Umbilical cord (tissue), 2 donors: ENCODE measurements at places on chromosomes 7 and 10.

GRCh38 chr10:95795602-95796001, 39.6 kb downstream of the ENTPD1 start:
- no peak for DNase-seq

- no peak for DNase-seq
Observed at GRCh38 chr7:2954433-2954853, 89.2 kb downstream of the CARD11 start.

GRCh38 chr7:150986099-150986512, 4.7 kb upstream of the NOS3 start:
- peak; percentile 66 for DNase-seq

DNA sequence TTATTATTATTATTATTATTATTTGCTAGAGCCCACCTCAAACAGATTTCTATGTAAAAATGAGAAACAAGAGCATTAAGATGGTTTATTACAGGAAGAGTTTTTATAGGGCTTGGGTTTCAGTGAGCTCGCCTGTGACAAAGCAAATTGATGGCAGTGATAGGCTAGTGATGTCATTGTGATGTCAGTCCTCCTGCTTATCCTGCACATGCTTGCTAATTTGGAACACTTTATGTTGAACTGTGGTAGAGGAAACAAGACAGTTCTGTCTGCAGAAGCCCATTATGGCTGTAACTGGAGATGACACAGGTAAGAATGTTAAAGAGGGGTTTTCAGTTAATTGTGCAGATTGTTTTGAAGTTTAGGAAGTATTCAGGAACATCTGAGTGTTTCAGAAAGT, 68.3 kb downstream of the CREM start:
- DNase-seq, result peak; percentile 31

DNA sequence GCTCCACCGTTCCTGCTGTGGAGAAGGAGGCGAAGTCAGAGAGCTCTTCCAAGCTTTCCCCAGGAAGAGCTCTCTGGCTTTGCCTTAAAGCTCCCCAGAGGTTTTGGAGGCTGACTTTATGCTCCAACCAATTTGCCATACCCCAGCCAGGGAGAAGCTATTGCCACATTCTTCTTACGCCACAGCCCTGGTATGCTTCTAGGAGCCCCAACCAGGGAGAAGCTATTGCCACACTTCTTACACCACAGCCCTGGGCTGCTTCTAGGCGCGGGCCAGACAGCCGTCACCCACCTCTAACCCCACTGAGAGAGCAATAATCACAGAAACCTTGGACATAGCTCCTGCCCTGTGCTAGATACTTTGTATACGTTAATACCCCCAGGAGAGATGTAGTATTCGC, 951 bp downstream of the ELOVL3 start:
- DNase-seq, result no peak

GRCh38 chr7:73646785-73647724, 20.6 kb upstream of the VPS37D start:
- DNase-seq, result no peak

- peak; percentile 81 for DNase-seq
Observed at GRCh38 chr10:52308251-52309031, 5.6 kb upstream of the DKK1 start.

GRCh38 chr10:31515819-31516402, 196.9 kb downstream of the ZEB1 start:
- peak; percentile 3 for DNase-seq

DNA sequence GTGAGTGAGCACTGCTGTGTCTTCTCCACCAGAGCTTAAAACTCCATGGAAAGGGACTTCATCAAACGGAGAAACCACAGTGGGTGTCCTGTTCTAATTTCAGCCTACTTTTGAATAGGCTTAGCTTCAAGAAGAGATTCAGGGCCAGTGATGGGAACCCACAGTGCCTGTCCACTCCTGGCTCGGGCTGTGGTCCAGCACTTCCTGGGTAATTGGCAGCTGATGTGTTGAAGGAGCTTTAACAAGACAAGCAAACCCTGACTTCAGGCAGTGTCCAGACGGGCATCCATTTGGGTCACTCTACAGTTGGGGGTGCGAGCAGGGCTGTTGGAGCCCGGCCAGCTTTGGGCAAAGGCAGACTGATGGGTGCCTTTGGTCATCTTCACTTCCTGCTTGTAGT, 14.5 kb downstream of the VWC2 start:
- no peak for DNase-seq

DNA sequence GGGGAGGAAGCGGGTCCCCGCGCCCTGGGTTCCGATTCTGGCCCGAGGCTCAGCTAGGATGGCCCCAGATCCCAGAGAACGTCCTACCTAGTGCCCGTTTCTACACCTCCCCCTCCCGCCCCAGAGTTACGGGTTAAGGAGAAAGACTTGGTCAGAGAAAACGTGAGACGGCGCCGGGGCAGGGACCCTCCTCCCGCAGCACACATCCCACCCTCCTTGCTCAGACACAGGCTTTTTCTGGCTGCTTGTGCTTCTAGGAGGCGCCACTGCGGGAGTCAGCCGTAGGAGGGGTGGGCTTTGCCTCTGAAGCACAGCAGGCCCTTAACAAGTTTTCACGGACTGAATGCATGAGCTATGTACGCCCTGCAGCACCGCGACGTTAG, 104.9 kb upstream of the LEP start:
- no peak for DNase-seq

DNA sequence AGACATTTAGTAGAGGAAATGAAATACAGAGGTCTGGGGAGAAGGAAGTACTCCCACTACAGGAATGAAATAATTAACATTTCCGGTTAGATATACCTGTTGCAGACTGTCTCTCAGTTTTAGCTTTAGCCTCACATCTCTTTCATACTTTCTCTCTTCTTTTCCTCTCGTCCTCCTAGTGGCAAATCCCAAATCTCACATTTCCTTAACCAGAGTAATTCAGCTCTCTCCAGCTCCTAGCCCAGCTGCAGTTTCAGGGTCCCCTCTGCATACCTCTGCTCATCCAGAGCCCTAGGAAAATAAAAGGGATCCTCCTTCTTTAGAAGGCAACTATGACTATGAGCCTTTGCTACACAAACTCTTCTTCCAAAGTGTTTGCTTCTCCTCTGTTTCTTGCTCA, 643.2 kb downstream of the PHTF2 start:
- no peak for DNase-seq

DNA sequence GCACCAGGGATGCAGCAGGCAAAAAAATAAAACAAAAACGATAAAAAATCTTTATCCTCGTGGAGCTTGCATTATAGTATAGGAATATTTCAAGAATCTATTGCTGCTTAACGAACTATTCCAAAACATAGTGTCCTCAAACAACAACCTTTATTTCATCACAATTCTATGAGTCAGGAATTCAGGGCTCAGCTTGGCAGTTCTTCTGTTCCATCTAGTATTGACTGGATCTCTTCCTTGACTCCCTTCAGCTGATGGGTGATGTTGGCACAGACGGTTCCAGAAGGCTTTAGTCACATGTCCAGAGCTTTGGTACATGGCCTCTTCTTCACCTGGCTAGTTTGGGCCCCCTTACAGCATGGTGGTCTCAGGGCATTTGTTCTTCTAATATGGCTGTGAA, 88.0 kb downstream of the RTKN2 start:
- no peak for DNase-seq

- peak; percentile 74 for DNase-seq
Observed at GRCh38 chr10:73647211-73647874, 6.1 kb upstream of the MYOZ1 start.

GRCh38 chr7:1839701-1840100, 169.6 kb downstream of the ELFN1 start:
- no peak for DNase-seq

- DNase-seq, result no peak
Observed at GRCh38 chr7:101740981-101741725, 76.3 kb upstream of the CUX1 start.

GRCh38 chr10:102382871-102383270, 12.6 kb upstream of the NFKB2 start:
- DNase-seq, result no peak

DNA sequence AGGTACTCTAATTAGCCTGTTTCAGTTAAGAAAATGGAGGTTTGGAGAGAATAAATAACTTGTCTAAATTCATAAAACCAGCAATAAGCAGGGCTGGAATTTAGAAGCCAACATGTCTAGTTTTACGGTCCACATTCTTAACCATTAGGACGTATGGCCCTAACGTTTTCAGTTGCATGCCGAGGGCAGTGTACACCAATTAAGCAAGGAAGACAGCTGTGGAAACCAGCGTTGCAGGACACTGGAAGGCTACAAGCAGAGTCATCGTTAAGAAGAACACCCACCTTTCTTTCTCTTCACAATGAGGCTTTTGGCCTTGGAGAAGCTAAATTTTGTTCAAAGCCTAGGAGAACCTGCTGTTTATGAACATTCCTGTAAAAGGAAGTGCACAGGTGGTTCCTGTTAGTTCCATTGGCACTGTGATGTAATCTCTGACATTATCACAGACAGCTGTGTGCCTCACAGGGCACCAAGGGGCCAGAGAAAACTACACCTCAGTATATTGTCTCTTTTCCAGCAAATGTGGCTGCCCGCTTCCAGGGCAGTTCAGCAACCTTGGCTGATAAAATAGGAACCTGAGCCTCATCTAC, 21.0 kb downstream of the MPP7 start:
- DNase-seq, result no peak

GRCh38 chr10:109534193-109534592, 389.1 kb downstream of the XPNPEP1 start:
- peak; percentile 75 for DNase-seq

DNA sequence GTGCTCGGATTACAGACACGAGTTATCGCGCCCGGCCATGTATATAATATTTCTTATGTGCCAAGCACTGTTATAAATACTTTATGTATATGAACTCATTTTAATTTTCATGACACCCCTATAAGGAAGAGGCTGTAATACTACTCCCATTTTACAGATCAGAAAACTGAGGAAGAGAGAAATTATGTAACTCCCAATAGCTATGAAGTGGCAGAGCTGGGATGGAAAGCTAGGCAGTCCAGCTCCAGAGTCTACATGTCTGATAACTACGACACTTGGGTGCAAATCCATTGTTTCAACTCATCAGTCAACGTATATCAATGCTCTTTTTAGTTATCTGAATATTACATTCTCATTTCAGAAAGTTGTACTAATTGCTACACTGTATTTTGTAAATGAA, 17.0 kb downstream of the PDK4 start:
- no peak for DNase-seq

- no peak for DNase-seq
Observed at GRCh38 chr7:142485617-142486226, 227.9 kb upstream of the PRSS58 start.

GRCh38 chr7:48887500-48887899, 36.8 kb upstream of the CDC14C start:
- no peak for DNase-seq

DNA sequence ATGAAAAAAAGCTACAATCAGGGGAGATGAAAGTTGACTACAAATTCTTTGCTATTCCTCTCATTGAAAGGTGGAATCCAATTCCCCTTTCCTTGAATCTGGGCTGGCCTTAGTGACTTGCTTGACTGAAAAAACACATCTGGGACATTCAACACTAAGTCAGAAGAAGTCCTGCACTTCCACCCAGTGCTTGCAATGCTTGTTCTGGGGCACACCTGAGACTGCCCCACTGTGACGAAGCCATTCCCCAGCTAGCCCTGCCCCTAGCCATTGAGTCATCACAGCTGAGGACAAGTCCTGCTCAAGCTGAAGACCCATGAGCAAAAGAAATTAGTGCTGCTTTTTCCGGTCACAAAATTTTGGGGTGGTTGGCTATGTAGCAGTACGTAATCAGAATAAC, 19.2 kb upstream of the GRID1 start:
- no peak for DNase-seq

- peak; percentile 55 for DNase-seq
Observed at GRCh38 chr7:87876869-87877234, 559 bp downstream of the DBF4 start.

DNA sequence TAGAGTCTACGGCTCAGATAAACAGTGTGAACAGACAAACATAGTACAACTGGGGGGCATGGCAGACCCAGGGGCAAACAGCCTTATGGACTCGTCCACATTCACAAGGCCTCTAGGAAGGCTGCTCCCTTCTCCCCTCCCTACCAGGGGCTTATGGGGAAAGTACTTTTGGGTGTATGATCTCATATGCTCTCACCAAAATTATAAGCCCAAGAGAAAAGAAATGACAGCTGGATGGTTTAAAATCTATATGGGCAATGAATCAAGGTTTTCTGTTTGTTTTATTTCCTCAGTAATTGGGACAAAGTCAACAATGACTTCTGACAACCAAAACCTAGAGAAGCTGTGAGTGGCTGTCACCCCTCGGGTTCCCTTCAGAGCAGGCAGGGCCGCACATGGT, 144.4 kb downstream of the PKD1L1 start:
- no peak for DNase-seq

GRCh38 chr7:50679218-50680007, 103.3 kb downstream of the GRB10 start:
- peak; percentile 55 for DNase-seq

DNA sequence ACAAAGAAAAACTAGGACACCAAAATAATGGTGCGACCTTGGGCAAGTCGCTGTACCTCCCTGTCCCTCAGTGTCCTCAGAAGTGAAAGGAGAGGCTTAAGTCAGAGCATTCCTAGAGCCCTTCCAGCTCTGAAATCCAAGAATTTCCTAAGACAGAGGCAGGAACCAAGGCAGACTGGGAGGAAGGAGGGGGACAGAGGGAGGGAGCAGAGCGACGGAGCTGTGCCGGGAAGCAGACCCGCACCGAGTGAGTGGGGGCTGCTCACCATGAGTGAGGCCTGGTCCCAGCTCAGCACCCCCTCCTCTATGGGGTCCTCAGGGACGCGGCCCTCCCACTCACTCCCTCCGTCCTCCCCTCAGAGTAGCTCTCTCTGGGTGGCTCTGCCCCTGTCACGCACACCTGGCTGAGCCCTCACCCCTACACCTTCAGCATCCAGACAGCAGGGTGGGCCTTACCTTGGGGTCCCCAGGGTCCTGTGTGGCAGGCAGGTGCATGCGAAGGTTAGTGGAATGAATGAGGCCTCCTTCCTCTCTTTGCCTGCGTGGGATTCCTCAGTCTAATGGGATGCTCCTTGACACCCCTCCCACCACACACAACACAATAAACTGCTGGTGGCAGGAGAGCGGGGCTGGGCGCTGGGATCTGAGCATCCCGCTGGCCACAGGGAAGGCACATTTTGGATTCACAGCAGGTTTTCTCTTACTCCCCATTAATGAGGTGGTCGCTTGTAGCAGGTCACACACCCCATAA, 4.6 kb upstream of the SMARCD3 start:
- DNase-seq, result no peak

DNA sequence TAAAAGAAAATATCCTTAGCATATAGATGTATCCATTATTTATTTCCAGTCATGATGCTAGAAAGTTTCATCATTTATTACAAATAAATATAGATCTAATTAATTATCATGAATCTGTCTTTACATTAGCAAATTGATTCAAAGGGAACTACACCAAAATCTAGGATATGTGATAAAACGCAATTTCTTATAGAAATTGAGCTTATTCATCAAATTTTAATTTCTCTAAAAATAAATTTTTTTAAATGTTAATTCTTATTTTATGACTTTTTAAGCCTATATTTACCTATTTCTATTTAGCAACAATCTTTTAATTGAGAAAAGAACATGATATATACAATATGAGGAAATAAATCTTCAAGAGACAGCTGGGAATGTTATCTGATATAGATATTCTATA, 34.0 kb upstream of the ING3 start:
- no peak for DNase-seq
